ENCODE measurements at places on chromosomes 6 and 20. TPM values are rescaled to one million over a fixed set of nuclear protein-coding genes. Genes with fewer than 3 reads are reported as not detected.

WFDC12 gene
- not detected for total RNA-seq

TBX18 gene
- not detected for total RNA-seq

SMOC2 gene
- not detected for total RNA-seq

HAO1 gene
- total RNA-seq: not detected

TRIM15 gene
- total RNA-seq: not detected

PARD6B gene
- total RNA-seq: 5.6 TPM

- H3K4me1 ChIP-seq: no peaks in the 10 kb centered on the region
- no peak for DNase-seq
- H3K36me3 ChIP-seq: no peaks in the 10 kb centered on the region
- H3K4me3 ChIP-seq: no peak overlapping the region
These were observed 37.9 kb upstream of the MRGBP start for GRCh38 chr20:62758226-62758912.

DNA sequence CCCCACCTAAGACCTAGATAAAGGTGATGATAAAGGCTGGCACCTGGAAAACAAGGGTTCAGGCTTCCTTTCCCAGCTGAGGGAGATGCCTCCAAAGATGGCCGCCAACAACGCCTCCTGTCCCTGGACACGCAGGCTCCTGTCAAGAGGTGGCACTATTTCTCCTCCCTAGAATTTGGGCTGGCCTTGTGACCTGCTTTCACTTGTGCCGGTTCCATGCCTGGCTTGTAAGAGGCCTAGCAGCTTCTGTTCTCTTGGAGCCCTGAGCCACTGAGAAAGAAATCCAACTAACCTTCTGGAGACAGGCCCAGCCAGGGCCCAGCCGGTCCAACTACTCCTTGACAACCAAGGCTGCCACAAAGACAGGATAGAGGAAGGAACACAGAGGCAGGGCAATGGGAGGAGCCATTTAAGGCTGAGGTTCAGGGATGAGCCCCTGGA, 60.2 kb upstream of the RALY start:
- peak; percentile 38 for DNase-seq
- no peaks in the 10 kb centered on the region for H3K36me3 ChIP-seq
- peaks cover 2% of the 10 kb centered on the region for H3K4me1 ChIP-seq
- no peak overlapping the region for H3K27ac ChIP-seq

DNA sequence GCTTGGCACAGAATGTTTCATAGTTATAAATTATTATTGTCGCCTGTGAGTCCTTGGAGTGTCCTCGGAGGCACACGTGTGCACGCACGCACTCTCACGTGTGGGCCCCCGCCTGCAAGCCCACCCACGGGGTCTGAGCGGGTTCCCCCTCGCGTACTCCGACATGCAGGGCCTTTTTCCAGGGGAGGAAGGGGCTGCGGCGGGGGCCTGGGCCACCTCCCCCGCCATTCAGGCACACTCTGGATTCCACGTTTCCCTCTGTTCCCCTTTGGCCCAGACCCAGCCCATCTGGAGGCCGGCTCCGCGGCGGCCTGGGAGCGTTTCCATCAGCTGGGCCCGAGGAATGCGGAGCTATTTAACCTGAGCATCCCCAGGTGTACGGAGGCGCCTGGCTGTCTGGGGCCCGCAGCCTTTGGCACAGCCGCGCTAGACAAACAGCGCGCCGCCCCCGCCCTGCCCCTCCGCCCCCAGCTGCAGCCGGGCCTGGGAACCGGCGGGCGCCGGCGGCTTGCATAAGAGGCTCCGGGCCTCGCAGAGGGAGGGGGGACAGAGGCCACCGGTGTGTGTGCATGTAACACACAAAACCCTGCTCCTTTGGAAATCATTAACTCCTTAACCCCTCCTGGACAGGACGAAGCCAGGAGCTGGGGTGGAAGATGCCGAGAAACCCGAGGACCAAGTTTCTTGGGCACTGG, 3.3 kb downstream of the ID1 start:
- no peaks in the 10 kb centered on the region for H3K36me3 ChIP-seq
- H3K4me3 ChIP-seq: no peak overlapping the region
- DNase-seq: no peak
- peaks cover 41% of the 10 kb centered on the region for H3K27me3 ChIP-seq
- H3K4me1 ChIP-seq: peaks cover 29% of the 10 kb centered on the region
- no peak overlapping the region for H3K27ac ChIP-seq

- no peaks in the 10 kb centered on the region for H3K27me3 ChIP-seq
- no peak overlapping the region for H3K27ac ChIP-seq
- H3K36me3 ChIP-seq: peaks cover 36% of the 10 kb centered on the region
- H3K4me1 ChIP-seq: peaks cover 36% of the 10 kb centered on the region
These were observed 44.4 kb downstream of the CDS2 start for GRCh38 chr20:5171064-5171789.

DNA sequence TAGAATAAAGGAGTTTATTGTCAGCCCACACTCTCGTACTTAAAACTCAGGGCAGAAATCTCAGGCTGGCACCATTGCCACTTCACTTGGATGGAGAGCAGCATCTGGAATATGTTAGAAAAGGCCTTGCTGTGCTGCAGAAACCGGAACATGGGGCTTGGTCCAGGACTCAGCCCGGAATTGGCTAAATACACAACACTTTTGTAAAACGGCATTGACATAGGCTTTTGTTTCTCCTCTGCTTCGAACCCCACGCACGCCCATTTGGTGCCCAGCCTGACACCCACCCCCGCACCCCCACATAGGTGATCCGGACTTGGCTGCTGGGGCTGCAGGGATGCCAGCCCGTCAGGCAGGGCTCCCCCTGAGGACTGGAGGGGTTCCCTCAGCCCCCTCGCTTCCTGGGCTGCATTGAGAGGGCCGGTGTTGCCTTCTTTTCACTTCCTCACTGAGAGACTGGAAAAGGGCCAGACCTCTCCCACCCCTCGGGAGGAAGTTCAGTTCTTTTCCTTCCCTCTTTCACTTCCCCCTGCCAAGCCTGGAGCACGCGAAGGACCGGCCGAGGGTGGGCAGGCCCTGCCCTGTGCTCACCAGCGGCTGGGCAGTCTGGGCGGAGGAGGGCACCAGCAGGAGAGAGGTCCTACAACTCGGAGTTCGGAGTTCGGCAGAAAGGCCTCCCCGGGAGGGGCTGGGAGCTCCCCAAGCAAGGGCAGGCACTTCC, 17.9 kb upstream of the CST3 start:
- no peaks in the 10 kb centered on the region for H3K4me1 ChIP-seq
- no peak overlapping the region for H3K27ac ChIP-seq
- no peaks in the 10 kb centered on the region for H3K36me3 ChIP-seq
- peaks cover 2% of the 10 kb centered on the region for H3K27me3 ChIP-seq
- H3K4me3 ChIP-seq: no peak overlapping the region

GRCh38 chr6:12261502-12261901, 28.7 kb upstream of the EDN1 start:
- H3K4me3 ChIP-seq: no peak overlapping the region
- H3K27ac ChIP-seq: no peak overlapping the region
- H3K36me3 ChIP-seq: no peaks in the 10 kb centered on the region

- peaks cover 12% of the 10 kb centered on the region for H3K4me1 ChIP-seq
- H3K27me3 ChIP-seq: no peaks in the 10 kb centered on the region
- no peak for DNase-seq
These were observed 57.9 kb downstream of the SYNJ2 start for GRCh38 chr6:158039571-158040050.

DNA sequence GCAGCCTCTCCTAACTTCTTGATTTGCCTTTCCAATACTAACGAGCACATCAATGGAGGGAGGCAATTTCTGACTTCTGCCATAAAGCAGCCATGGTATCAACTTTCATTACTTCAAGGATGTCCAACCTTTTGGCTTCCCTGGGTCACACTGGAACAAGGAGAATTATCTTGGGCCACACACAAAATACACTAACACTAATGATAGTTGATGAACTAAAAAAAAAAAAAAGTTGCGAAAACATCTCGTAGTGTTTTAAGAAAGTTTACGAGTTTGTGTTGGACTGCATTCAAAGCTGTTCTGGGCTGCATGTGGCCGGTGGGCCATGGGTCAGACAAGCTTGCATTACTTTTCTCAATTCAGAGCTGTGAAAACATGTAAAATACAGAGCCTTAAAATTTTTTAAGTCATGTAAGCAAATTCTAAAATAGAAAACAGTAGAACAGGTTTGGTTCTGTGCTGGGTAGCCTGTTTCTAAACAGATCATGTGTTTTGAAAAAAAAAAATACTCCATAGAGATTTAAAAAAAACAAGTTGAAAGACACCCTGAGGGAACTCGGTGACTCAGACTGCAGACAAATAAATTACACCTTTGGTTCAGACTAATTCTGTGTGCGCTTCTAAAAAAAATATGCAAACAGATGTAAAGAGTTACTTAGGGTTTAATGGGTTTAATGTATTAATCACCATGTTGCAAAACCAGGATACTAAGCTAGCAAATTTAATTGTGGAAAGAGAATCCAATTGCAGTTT, 43.6 kb upstream of the SLC22A23 start:
- no peaks in the 10 kb centered on the region for H3K4me1 ChIP-seq
- H3K36me3 ChIP-seq: no peaks in the 10 kb centered on the region
- no peak overlapping the region for H3K27ac ChIP-seq

GRCh38 chr6:137161949-137162348, 11.5 kb downstream of the IL22RA2 start:
- H3K36me3 ChIP-seq: no peaks in the 10 kb centered on the region
- H3K4me1 ChIP-seq: peaks cover 21% of the 10 kb centered on the region

- H3K4me1 ChIP-seq: no peaks in the 10 kb centered on the region
- peaks cover 3% of the 10 kb centered on the region for H3K27me3 ChIP-seq
- DNase-seq: no peak
- no peaks in the 10 kb centered on the region for H3K36me3 ChIP-seq
These were observed 58.7 kb downstream of the KIF13A start for GRCh38 chr6:17928514-17929430.

DNA sequence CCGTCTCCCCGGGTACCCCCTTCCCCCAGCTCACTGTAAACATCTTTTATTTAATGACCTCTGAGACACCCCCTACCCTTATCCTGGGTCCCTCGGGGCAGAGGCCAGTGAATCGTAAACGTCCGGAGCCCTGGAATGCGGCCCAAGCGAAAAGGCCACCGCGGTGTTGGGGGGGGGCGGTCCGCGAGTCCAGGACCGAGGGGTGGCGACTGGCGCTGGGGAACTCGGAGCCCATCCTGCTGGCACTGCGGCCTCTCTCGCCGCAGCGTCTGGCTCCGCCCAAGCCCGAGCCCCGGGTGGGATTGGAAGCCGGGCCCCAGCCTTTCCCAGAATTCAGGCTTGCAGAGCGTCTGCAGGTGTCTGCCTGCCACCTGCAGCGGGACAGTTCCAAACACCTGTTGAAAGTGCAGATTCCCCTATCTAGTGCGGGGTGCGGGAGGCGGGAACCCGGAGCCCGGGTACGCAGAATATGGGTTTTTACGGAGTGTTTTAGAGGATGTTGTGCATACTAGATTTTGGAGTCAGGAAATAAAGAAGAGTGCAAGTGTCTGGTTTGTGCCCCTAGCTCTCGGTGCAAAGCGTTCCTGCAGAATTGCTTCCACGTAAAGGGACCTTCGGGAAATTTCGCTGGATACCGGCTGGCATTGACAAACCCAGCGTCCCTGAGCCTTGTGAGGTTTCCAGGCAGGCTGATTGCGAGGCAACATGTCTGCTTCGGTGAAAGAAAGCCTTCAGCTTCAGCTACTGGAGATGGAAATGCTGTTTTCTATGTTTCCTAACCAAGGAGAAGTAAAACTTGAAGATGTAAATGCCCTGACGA, 800 bp downstream of the RWDD2A start:
- DNase-seq: peak; percentile 8
- H3K4me3 ChIP-seq: peak overlapping the region; percentile 88
- H3K27ac ChIP-seq: no peak overlapping the region
- no peaks in the 10 kb centered on the region for H3K27me3 ChIP-seq
- peaks cover 17% of the 10 kb centered on the region for H3K4me1 ChIP-seq
- no peaks in the 10 kb centered on the region for H3K36me3 ChIP-seq

DNA sequence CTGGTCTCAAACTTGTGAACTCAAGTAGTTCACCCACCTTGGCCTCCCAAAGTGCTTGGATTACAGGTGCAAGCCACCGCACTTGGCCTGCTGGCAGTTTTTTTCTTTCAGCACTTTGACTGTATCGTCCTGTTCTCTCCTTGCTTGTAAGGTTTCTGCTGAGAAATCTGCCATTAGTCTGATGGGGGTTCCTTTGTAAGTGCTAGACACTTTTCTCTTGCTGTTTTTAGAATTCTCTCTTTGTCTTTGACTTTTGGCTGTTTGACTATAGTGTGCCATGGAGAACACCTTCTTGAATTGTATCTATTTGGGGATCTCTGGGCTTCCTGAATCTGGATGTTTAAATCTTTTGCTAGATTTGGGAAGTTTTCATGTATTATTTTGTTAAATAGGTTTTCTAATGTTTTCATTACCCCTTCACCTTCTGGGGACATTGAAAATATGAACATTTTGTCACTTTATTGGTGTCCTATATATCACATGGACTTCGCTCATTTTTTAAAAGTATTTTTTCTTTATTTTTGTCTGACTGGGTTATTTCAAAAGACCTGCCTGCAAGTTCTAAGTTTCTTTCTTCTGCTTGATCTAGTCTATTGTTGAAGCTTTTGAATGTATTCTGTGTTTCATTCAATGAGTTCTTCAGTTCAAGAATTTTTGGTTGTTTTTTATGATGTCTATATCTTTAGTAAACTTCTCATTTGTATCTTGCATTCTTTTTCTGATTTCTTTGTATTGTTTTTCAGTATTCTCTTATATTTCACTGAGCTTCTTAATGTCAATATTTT, 22.1 kb downstream of the GJA10 start:
- no peaks in the 10 kb centered on the region for H3K4me1 ChIP-seq
- H3K27ac ChIP-seq: no peak overlapping the region
- H3K36me3 ChIP-seq: no peaks in the 10 kb centered on the region
- no peak overlapping the region for H3K4me3 ChIP-seq
- DNase-seq: no peak

DNA sequence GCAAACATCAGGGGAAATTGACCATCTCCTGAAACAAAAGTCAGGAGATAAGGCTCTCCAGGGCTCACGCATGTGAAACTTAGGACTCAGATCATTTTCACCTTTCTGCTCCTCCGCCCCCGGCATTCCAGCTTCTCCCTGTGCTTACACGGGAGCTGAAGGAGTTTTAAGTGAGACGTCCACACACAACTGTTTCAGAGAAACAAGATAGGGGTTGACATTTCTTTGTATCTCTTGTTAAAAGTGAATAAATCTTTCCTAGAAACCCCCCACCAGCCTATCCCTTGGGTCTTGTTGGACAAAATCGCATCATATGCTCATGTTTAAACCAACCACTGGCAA, 46.1 kb downstream of the FAM50B start:
- no peak for DNase-seq
- no peaks in the 10 kb centered on the region for H3K4me1 ChIP-seq
- peaks cover 2% of the 10 kb centered on the region for H3K27me3 ChIP-seq
- H3K27ac ChIP-seq: no peak overlapping the region
- no peak overlapping the region for H3K4me3 ChIP-seq
- H3K36me3 ChIP-seq: no peaks in the 10 kb centered on the region

- no peak for DNase-seq
- no peaks in the 10 kb centered on the region for H3K36me3 ChIP-seq
- H3K27ac ChIP-seq: no peak overlapping the region
These were observed 412.3 kb downstream of the PRKN start for GRCh38 chr6:162315291-162315690.

DNA sequence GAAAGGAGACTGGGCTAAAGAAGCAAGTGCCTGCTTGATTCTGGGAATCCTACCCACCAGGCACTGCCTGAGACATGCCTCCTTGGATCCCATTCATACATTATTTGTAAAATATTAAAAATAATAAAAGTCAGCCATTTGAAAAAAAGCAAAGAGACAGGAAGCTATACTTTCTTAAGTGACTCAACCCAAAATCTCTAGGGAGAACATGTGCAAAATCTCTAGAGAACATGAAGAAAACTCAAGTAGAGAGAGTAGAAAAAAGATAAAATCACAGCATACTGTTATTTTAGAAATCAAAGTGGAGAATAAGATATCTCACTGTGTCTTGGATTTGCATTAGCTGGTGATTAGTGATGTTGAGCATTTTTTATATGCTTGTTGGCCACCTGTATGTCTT, 197.2 kb upstream of the GGTLC1 start:
- no peak for DNase-seq
- no peak overlapping the region for H3K4me3 ChIP-seq
- no peak overlapping the region for H3K27ac ChIP-seq
